Naive B cell (primary cell): ENCODE measurements at places on chromosomes 12 and 14. TPM values are rescaled to one million over a fixed set of nuclear protein-coding genes. Genes with fewer than 3 reads are reported as not detected.

Gene MDM1
- 21.3 TPM for polyA plus RNA-seq

Gene APOF
- not detected for polyA plus RNA-seq

Gene SMIM41
- not detected for polyA plus RNA-seq

Gene TRAFD1
- 55.6 TPM for polyA plus RNA-seq

Gene CLEC4C
- 6.7 TPM for polyA plus RNA-seq

DNA sequence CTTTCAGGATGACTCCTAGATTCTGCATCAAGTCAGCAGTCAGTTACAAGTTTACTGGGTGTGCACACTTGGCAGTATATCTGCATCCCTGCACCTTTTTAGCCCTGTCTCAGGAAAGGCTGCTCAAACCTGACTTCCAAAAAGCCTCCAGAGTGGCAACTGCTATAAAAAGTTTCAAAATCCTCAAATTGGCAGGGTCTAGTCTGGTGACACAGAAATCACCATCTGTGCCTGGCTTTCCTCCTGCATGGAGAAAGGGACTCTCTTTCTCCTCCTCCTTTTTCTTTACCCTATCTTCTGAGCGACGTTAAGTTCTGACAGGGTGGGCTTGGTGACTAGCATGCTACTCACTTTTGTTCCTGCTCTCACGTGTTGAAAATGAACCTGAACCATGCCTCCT, 679.5 kb downstream of the C12orf50 start:
- no peak for DNase-seq

DNA sequence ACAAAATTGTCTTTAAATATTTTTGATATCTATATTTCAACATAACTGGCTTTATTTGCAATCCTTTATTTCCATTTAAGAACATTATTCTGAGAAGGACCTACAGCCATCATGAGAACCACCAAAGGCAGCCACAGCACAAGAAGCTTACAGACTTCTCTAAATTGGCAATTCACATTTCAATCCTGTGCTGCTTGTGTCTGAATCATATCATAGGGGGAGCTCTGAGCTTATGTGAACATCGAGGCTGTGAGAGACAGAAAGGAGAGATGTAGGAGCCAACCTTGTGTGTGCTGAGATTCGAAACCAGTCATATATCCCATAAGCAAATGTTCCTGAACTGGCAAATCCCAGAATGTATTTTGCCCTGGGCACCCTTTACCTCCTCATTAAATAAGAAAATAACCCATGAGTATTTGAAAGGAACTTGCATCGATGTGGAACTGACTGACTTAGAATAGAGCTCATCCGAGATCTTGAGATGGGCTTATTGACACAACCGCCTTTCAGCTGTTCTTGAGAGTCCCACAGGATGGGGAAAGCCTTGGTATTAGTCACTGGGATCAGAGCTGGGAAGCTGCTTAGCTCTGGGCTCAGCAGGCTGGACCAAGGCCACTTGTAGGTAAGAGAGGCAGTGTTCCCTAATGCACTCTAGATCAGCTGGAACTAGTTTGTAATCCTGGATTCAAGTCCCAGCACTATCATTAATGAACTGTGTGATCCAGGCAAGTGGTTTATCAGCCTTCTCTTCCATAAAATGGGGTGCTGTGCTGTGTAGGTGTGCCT, 329.8 kb downstream of the CACNA1C start:
- DNase-seq, result no peak

DNA sequence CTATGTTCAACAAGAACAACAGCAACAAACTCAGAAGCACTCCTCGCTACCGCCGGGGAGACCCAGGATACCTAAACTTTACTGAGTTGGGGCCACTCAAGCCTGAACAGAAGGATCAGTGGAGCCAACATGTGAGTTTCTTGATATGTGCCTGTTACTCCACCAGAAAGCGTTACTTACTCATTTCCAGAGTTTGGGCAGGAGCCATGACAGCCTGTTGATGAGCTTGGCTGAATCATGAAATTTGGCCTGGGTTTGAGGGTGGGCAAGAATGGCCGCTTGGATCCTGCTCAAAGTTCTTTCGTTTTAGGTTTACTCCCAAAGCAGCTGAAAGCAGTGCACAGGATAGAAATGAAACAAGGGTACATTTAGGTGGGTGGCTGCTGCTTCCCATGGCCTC, 12.0 kb upstream of the GALNT6 start:
- DNase-seq, result no peak

DNA sequence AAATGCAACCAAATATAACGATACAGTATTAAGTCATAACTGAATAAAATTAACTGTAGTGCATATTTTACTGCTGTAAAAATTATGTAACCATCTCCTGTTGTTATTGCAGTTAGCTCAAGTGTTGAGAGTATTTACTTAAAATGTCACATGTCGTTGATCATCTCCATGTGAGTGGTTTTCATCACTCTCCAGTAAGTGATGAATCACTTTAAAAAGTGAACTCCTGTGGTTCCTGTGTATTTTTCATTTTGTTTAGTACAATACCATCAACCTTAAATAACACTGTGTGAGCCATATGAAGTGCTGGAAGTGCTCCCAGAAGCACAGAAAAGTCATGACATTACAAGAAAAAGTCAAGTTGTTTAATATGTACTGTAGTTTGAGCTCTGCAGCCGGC, 104.7 kb upstream of the SLCO1B1 start:
- no peak for DNase-seq

DNA sequence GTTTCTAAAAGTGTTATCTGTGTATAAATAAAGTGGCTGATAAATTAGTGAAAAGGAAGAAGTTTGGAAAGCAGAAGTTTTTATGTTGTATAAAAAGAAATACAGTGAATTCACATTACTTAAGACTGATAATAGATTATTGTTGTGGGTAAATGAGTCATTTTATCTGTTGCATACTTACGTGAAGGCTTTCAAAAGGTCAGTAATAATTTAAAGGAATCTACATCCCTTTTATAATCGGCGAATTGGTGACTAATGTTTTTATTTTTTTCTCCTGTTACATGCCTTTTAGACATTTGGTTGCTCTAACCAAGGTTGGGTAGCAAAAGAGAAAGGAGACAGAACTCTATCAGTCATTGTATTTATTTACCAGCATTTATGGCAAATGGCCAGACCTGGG, 155.9 kb downstream of the SLC41A2 start:
- DNase-seq, result no peak

DNA sequence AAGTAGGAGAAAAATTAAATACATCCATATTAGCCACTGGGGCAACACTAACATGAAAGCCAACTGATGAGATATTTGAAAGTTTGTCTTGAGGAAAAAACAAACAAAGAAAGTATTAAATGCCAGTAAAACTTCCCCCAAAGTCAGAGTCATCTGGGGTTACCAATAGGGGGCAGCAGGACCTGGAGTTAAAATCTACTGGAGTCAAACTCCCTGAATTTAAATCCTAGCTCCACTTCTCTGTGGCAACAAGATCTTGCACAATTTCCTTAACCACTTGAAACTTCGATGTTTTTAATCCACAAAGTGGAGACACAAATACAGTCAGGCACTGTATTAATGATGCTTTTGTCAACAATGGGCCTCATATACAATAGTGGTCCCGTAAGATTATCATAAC, 14.4 kb downstream of the PLEKHG7 start:
- no peak for DNase-seq

GRCh38 chr14:92880851-92881250, 42.1 kb upstream of the CHGA start:
- DNase-seq, result no peak

- DNase-seq, result no peak
Measured at GRCh38 chr12:71014180-71014785, 93.7 kb upstream of the PTPRR start.
